ENCODE measurements at places on chromosomes 6 and 20.

DNA sequence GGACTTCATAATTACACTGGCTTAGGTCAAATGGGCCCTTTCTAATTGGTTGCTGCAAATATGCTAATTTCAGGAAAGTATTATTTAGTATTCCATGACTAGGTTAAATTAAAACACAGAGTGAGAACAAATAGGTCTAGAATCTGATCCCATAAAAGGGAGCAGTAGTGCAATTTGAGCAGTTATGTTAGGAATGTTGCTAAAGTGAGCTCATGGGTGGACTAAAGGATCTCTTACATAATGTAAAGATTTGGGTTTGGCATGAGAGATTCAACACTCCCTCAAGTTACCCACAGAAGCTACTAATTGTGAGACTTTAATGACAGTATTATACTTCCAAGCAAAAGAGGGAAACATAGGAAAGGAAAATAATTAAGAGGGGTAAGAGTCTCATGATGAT lies 109.1 kb downstream of the C6orf58 start:
- DNase-seq = no peak

GRCh38 chr6:98532004-98532403 lies 302.4 kb upstream of the POU3F2 start:
- no peak for DNase-seq

DNA sequence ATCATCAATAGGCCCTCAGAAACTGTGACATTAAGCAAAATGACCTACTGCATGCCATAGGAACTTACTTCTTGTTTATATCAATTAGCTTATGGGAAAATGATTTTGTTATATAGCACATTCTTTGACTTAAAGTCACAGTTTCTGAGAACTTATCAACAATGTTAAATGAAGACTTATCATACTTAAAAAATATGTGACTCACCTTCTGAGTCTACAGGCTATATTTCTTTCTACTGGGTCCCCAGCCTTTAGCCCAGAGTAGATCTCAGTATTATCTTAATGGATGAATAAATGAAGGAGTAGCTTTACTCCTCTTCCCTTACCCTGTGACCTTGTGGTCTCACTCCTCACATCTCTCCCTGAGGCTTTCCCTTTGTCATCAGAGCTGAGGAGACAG lies 180.2 kb downstream of the MAFB start:
- DNase-seq = no peak

- no peak for DNase-seq
Observed at GRCh38 chr6:149484733-149485700, at the start of gene ZC3H12D. Gene ZC3H12D (minus strand): TSS chr6:149485014. CDS start chr6:149474543, 10,471 bp downstream.

DNA sequence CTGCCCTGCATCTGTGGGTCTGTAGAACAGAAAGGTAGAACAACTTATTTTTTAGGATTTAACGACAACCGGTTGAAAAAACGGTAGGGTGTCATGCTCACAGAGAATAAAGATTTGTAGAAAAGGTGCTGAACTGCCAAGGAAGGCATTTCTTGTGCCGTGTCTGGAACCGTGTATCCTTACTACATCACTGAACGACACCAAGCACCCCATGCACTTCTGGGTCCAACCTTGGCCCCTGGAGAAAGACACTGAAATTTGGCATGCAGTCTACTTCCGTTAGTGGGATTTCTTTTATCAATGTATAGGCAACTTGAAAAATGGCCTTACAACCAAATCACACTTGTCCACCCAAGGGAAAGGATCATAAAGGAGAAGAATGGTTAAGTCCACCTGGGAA lies 145.5 kb downstream of the ZMYND8 start:
- no peak for DNase-seq

- no peak for DNase-seq
Observed at GRCh38 chr6:14719270-14719669, 526.6 kb upstream of the JARID2 start.

- no peak for DNase-seq
Observed at GRCh38 chr6:144782634-144783033, 497.5 kb downstream of the UTRN start.

DNA sequence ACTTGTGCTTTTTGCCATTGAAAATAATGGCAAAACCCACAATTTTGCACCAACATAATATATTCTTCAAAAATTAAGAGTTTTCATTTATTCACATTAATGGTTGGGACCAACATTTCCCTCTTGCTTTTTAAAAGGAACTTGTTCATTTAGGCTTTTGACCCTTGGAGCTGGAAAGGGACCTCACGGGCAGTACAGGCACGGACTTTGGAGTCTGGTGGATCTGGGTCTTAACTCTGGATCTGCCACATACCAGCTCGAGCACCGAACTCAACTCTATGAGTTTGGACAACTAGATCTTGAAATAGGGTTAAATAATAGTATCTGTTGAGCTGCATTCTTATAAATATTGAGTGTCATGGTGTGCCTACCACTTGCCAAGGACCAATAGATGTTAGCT lies 37.2 kb downstream of the AFDN start:
- DNase-seq = no peak

DNA sequence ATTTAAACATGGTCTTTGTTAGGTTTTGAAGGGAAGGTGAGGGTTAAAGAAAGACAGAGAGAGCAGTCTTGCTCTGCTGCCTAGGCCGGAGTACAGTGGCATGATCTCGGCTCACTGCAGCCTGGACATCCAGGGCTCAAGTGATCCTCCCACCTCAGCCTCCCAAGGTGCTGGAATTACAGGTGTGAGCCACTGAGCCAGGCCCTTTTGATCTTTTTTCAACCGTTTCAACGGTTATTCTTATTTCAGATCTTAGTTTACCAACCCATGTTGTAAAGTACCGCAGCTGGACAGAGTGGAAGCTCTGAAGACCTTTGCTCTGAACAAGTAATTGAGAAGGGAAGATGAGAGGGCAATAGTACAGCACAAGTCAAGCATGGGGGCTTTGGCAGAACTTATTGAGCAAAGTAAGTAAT lies 1.2 kb upstream of the SRPK1 start:
- no peak for DNase-seq

- no peak for DNase-seq
Observed at GRCh38 chr20:38180781-38181180, 15.7 kb upstream of the TGM2 start.

DNA sequence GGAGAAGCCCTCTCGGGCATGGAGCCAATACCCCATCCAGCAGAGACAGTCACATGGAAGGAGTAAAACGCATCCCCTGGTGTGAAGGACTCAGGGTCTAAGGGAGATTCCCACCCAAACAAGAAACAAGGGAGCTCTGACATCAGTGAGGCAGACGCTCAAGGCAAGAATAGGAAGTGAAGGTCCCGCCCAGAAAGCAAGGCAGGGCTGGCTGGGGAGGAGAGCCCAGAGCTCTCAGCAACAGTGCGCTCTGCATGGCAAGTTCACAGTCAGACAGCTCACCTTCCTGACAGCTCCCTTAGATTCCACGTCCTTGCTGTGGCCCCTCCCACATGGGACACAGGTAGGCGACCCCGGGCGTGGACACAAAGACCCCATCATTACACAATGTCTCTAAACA lies 85.6 kb downstream of the TTLL2 start:
- no peak for DNase-seq

- no peak for DNase-seq
Observed at GRCh38 chr6:165660857-165661663, 2.0 kb downstream of the PDE10A start.

- no peak for DNase-seq
Observed at GRCh38 chr6:32427218-32427617, 12.5 kb upstream of the HLA-DRA start.

GRCh38 chr20:49179368-49180277 lies 8.5 kb downstream of the STAU1 start:
- no peak for DNase-seq

GRCh38 chr6:1821164-1821512 lies 211.4 kb downstream of the FOXC1 start:
- no peak for DNase-seq

GRCh38 chr6:108760126-108761050 lies 87.8 kb upstream of the ARMC2 start:
- DNase-seq = no peak

DNA sequence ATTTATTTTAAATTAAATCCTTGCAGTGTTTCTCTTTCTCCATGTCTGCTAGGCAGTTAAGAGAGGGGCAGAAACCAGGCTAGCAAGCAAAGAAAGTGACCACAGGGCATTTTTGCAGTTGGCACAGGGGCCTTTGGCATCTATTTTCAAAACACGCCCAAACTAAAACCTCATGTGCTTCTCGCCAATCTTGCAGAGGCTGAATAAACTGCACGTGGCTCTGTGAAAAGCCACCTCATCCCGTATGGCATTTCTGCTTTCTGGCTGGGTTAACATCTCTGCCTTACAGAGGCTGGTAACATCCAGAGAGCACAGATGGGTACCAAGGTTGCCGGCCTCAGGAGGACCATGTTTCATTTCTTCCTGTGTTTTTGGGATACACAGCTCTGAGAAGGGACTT lies 54.6 kb downstream of the GJA10 start:
- DNase-seq = no peak

DNA sequence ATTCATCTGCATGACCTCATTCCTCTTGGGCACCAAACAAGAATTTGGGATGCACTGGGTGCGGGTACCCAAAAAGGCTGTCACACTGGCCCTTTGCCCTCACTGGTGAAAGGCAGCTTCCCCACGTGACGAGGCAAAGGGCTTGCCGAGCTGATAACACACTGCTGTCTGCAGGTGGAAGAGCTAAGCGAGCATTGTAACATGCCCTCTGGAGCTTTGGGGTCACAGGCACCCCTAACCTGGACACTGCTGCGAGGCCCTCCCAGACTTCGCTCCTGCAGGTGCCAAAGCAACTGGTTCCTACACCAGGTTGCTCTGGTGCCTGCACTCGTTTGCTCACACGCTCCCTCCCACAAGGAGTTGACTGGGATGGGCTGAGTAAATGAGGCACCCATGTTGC lies 1595.7 kb downstream of the HACE1 start:
- no peak for DNase-seq

- no peak for DNase-seq
Observed at GRCh38 chr6:69098910-69099309, 463.8 kb downstream of the ADGRB3 start.

DNA sequence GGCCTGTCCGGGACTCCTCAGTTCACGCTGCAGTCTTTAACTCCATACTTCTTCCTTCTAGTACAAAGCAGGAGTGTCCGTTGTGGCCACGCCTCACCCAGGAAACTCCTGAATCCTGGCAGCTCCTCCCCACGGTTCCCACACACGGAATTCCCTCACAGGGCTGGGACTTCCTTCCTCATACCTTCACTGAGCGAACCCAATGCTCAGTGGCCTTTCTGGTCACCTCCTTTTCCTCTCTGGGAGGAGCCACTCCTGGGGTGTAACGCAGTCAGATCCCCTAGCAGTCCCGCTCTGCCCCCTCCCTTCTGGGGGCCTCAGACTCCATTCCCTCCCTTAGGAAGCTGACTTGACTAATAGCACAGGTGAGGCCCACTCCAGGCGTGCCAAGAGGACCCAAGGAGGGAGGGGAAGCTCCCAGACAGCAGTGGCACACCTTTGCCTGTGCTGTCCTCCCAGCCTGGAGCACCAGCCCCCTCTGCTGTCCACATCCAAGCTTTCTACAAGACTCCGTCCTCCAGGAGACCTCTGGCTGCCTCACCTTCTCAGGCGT lies at the start of gene SLC52A3:
Gene SLC52A3 (minus strand): TSS at position 75 of the 553 bp plus-strand sequence. CDS start 2,726 bp downstream, outside the sequence.
- DNase-seq = no peak

DNA sequence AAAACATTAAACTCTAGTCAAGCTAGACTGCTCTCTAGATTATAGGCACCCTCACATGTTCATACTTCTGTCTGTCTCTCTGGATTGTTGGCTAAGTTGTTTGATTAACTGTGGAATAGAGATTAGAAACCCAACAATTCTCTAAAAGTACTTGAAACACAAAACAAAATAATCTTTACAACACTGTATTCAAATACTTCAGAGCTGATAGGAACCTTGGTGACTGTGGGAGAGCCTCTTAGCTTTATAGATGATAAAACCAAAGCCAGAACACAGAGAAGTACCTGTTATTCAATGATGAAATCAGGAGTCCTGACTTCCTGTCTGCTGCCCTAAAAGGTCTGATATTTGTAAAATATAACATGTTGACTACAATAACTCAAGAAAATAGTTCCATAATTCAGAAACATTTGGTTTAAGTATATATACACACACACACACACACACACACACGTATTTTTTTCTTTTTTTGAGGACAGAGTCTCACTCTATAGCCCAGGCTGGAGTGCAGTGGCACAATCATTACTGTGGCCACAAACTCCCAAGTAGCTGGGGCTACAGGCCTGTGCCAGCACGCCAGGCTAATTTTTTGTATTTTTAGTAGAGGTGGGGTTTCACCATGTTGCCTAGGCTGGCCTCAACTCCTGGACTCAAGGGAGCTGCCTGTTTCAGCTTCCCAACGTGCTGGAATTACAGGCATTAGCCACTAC lies 222.0 kb downstream of the FUT9 start:
- no peak for DNase-seq
